Central memory CD8-positive, alpha-beta T cell (primary cell): ENCODE measurements at places on chromosomes 3 and 15.

GRCh38 chr15:65076486-65077290 is at the start of gene KBTBD13:
Gene KBTBD13 (plus strand): TSS chr15:65076746. CDS start chr15:65076816, 70 bp downstream.
- DNase-seq: no peak
- H3K4me1 ChIP-seq: peaks cover 5% of the 10 kb centered on the region
- peaks cover 2% of the 10 kb centered on the region for H3K36me3 ChIP-seq
- H3K4me3 ChIP-seq: no peak within 1 kb of the TSS
- H3K27ac ChIP-seq: no peak within 1 kb of the TSS
- peaks cover 43% of the 10 kb centered on the region for H3K27me3 ChIP-seq

DNA sequence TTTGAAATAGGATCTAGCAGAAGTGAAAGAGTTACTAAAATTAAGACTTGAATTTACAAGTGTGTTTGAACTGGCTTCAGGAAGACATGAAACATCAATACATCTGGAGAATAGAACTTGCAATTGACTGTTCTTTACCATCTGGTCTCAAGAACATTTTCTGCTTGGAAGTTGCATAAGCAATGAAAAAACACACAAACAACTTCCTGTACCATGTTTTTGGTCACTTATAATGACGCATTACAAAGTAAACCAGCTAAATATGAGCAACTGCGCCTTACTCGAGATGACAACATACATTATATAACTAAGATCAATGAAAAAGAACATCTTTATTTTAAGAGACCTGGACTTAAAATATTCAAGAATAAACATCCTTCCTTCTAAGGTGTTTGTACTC is 112.5 kb downstream of the TIGIT start:
- no peak overlapping the region for H3K27ac ChIP-seq
- no peak for DNase-seq
- peaks cover 9% of the 10 kb centered on the region for H3K4me1 ChIP-seq
- no peaks in the 10 kb centered on the region for H3K27me3 ChIP-seq

GRCh38 chr3:101851072-101851770 is 1.9 kb downstream of the NFKBIZ start:
- no peak for DNase-seq
- peak overlapping the region; percentile 99 for H3K27ac ChIP-seq
- H3K4me3 ChIP-seq: peak overlapping the region; percentile 95

GRCh38 chr15:65101891-65102708 is 12.9 kb downstream of the UBAP1L start:
- H3K4me1 ChIP-seq: peaks cover 8% of the 10 kb centered on the region
- H3K36me3 ChIP-seq: peaks cover 39% of the 10 kb centered on the region
- DNase-seq: no peak
- no peaks in the 10 kb centered on the region for H3K27me3 ChIP-seq
- H3K27ac ChIP-seq: no peak overlapping the region

DNA sequence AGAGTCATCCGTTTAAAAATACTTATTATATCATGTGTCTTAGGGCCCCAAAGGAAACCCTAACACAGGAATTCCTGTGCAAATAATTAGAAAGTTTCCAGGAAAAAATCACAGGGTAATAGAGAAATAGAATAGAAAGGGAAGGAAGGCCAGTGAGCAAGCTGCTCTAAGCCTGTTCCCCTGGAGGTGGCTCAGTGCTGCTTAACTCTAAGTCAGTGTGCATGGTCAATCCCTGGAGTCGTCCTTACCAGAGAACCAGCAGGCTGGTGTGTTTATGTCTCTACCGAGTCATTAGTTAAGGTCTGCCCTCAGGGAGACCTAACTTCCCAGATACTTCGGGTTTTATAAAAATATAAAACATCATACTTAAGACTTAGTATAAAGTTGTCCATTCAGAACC is 21.0 kb upstream of the MCF2L2 start:
- no peak overlapping the region for H3K27ac ChIP-seq
- peaks cover 21% of the 10 kb centered on the region for H3K4me1 ChIP-seq
- no peaks in the 10 kb centered on the region for H3K27me3 ChIP-seq
- H3K4me3 ChIP-seq: no peak overlapping the region
- peaks cover 10% of the 10 kb centered on the region for H3K36me3 ChIP-seq

- DNase-seq: no peak
- no peak overlapping the region for H3K27ac ChIP-seq
- H3K27me3 ChIP-seq: no peaks in the 10 kb centered on the region
- no peaks in the 10 kb centered on the region for H3K36me3 ChIP-seq
- no peak overlapping the region for H3K4me3 ChIP-seq
Observed at GRCh38 chr3:53273146-53273670, 17.4 kb upstream of the TKT start.

GRCh38 chr15:101686718-101687117 is 34.5 kb upstream of the TM2D3 start:
- H3K27ac ChIP-seq: no peak overlapping the region
- no peak overlapping the region for H3K4me3 ChIP-seq
- H3K36me3 ChIP-seq: peaks cover 33% of the 10 kb centered on the region
- H3K27me3 ChIP-seq: no peaks in the 10 kb centered on the region
- peaks cover 4% of the 10 kb centered on the region for H3K4me1 ChIP-seq
- DNase-seq: no peak

GRCh38 chr15:58568157-58568571 is 136.4 kb downstream of the LIPC start:
- no peaks in the 10 kb centered on the region for H3K36me3 ChIP-seq
- H3K27me3 ChIP-seq: no peaks in the 10 kb centered on the region
- no peak for DNase-seq

DNA sequence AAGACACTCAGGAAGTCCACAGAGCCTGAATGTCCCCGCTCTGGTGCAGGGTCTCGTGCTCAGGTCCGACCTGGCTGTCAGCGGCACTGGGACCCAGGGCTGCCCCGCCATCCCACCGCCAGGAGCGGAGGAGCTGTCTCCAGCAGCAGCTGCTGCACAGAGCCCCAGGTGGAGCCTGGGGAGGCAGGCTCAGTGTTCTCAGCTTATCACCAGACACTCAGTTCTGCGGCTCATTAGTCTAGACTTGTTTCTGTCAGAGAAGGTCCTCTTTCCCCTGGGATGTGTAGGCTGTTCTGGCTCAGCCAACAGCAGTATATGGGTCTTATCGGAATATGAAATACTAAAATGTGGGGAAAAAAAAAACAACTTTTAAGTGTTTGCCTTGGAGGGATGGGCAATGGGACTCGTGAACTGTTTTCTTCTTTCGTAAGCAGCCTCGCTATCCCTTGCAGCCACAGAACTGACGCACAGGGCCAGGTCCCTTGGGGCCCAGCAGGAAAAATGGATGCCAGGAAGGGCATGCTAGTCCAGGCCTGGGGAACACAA is 75.9 kb downstream of the KLF13 start:
- no peaks in the 10 kb centered on the region for H3K27me3 ChIP-seq
- no peak overlapping the region for H3K4me3 ChIP-seq

DNA sequence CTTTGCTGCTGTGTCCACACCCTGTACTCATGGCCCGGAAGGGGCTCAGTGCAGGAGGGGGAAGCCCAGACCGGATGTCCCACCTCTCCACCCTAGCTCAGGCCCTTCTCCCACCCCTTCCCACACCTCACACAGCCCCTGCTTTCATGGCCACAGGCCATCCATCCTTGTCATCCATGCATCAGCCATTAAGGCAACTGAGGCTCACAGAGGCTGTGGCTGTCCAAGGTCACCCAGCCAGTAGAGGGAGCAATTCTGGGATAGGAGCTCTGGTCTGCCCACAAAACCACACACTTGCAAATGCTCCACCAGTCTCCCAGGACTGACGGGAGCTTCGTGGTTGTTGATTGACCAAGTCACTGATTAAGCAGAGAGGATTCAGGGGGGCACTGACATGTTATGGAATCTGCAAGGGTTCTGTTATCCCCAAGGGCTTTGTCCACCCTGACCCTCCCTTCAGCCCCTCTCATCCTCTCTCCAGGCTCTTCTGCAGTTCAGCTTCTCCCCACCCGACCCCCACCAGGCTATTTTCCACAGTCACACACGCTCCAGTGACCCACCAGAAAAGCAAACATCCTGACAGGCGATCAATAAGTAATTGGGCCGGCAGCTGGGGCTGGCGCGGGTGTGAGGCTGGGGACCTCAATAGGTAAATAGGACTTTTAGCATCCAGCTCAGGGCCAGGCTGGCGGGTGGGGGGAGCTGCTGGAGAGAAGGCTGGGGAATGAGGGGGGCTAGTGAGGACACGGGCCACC is 15.1 kb downstream of the LINGO1 start:
- H3K36me3 ChIP-seq: no peaks in the 10 kb centered on the region
- no peak overlapping the region for H3K4me3 ChIP-seq
- H3K27me3 ChIP-seq: peaks cover 26% of the 10 kb centered on the region
- no peaks in the 10 kb centered on the region for H3K4me1 ChIP-seq
- DNase-seq: no peak
- H3K27ac ChIP-seq: no peak overlapping the region

GRCh38 chr3:134294302-134295280 is 43.9 kb upstream of the RYK start:
- no peaks in the 10 kb centered on the region for H3K36me3 ChIP-seq
- no peak for DNase-seq
- H3K27ac ChIP-seq: no peak overlapping the region
- H3K27me3 ChIP-seq: no peaks in the 10 kb centered on the region

- DNase-seq: no peak
- H3K27ac ChIP-seq: no peak overlapping the region
- no peak overlapping the region for H3K4me3 ChIP-seq
- no peaks in the 10 kb centered on the region for H3K27me3 ChIP-seq
- no peaks in the 10 kb centered on the region for H3K36me3 ChIP-seq
Observed at GRCh38 chr3:25080461-25080860, 347.6 kb upstream of the RARB start.

DNA sequence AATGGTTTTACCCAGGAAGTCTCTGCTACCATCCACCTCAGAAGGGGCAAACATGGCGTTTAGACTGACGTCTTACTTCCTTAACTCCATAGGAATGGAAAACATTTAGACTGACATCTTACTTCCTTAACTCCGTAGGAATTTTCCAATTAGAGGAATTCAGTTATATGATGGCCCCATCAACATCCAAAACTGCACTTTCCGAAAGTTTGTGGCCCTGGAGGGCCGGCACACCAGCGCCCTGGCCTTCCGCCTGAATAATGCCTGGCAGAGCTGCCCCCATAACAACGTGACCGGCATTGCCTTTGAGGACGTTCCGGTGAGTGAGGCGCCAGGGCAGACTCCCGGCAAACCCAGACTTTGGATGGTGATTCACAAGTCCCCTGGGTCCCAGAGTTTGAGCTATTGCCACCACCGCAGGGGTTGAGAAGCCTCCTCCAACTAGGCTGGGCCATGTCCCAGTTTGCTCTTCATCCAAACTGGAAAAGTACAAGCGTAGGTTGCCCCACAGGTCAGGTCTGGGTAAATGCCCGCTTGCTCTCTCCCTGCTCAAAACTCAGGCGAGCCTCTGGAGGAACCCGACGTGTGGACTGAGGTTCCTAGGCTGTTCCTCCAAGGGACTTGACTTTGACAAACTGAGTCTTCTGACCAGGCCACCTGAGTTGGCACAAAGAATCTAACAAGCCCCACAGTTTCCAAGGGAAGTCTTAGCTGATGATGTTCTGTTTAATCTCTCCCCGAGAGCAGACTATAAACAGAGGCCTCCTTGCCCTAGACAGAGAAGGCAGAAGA is 57.7 kb downstream of the MESD start:
- DNase-seq: no peak
- H3K27ac ChIP-seq: no peak overlapping the region
- H3K36me3 ChIP-seq: peaks cover 3% of the 10 kb centered on the region

GRCh38 chr3:114848643-114849350 is 298.3 kb downstream of the ZBTB20 start:
- no peaks in the 10 kb centered on the region for H3K27me3 ChIP-seq
- peaks cover 12% of the 10 kb centered on the region for H3K4me1 ChIP-seq
- H3K4me3 ChIP-seq: no peak overlapping the region
- H3K27ac ChIP-seq: no peak overlapping the region
- DNase-seq: no peak

DNA sequence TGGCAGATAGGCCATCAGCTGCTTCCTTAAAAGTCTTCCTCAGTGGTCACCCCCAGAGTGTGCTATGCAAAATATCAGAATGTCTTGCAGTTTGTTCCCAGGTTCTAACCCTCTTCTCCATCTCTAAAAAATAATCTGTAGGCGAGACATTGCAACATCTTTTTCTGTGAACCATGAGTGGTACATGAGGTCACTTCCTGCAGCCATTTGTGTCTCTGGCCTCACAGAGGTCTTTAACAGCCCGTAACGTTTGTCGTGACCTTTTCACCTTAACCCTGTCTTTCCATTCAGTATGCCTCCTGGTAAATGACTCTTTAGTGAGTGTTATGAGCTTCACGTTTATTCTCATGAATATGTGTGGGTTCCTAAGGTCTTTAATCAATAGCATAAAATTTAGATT is 145.4 kb downstream of the KLHL25 start:
- peaks cover 21% of the 10 kb centered on the region for H3K36me3 ChIP-seq
- no peaks in the 10 kb centered on the region for H3K27me3 ChIP-seq

DNA sequence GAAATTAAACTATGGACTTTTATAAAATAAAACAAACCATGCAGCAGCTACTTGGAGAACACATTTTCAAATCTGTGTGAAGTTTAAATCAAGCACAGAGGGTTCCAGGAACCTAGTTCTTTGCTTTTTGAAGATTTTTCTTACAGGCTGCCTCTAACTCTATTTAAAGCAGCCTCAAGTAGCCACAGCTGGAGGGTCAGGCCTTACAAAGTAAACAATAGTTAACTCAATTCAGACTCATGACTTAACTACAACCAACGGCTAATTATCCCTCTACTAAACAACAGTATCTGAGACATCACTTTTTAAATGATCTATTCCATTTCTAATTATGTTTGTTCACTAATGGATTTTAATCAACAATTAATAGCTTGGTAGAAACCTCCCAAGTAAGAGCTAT is 9.8 kb downstream of the LRIG1 start:
- H3K4me1 ChIP-seq: peaks cover 68% of the 10 kb centered on the region
- H3K36me3 ChIP-seq: peaks cover 7% of the 10 kb centered on the region
- H3K27me3 ChIP-seq: no peaks in the 10 kb centered on the region
- DNase-seq: no peak

DNA sequence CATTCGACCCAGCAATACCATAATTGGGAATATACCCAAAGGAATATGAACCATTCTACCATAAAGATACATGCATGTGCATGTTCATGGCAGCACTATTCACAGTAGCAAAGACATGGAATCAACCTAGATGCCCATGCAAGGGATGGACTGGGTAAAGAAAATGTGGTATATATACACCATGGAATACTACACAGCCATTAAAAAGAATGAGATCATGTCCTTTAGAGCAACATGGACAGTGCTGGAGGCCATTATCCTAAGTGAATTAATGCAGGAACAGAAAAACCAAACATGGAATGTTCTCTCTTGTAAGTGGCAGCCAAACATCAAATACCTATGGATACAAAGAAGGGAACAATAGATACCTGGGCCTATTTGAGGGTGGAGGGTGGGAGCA is 7.4 kb downstream of the ETFA start:
- H3K4me1 ChIP-seq: peaks cover 24% of the 10 kb centered on the region
- DNase-seq: no peak
- no peak overlapping the region for H3K4me3 ChIP-seq
- no peaks in the 10 kb centered on the region for H3K27me3 ChIP-seq
- H3K36me3 ChIP-seq: no peaks in the 10 kb centered on the region

- no peaks in the 10 kb centered on the region for H3K36me3 ChIP-seq
- H3K27me3 ChIP-seq: peaks cover 22% of the 10 kb centered on the region
- no peak for DNase-seq
- no peaks in the 10 kb centered on the region for H3K4me1 ChIP-seq
Observed at GRCh38 chr3:5442106-5442785, 254.7 kb downstream of the EDEM1 start.

GRCh38 chr3:4504340-4505261 is 11.5 kb downstream of the ITPR1 start:
- peaks cover 9% of the 10 kb centered on the region for H3K36me3 ChIP-seq
- H3K4me1 ChIP-seq: peaks cover 40% of the 10 kb centered on the region
- H3K4me3 ChIP-seq: peak overlapping the region; percentile 80
- H3K27ac ChIP-seq: peak overlapping the region; percentile 83
- DNase-seq: no peak
- no peaks in the 10 kb centered on the region for H3K27me3 ChIP-seq
